ENCODE measurements at places on chromosomes 7 and 10. TPM values are rescaled to one million over a fixed set of nuclear protein-coding genes. Genes with fewer than 3 reads are reported as not detected.
A peak's percentile ranks its signal among the peaks of the same experiment; 100 is the strongest.

- DNase-seq = no peak
These were observed 10.9 kb upstream of the PFKP start for GRCh38 chr10:3056280-3057037.

GRCh38 chr10:97230146-97230545 lies 44.4 kb upstream of the SLIT1 start:
- DNase-seq = peak; percentile 15

DNA sequence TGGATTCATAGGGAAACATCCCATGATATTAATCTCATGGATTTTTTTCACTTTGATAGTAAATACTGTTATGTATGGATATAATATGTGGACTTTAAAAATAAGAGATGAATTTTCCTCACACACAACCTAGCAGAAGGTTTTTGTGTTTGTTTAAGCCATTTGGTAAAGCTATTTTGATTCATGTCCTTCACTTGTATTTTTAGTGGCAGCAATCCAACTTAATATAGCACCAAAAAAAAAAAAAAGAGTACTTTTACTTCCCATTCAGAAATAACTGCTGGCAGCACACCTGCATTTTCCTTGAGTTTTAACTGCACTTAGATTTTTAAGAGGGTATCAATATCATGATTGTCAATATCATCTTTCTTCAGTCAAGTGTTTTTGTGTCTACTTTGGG lies 60.0 kb downstream of the MCMBP start:
- no peak for DNase-seq

DNA sequence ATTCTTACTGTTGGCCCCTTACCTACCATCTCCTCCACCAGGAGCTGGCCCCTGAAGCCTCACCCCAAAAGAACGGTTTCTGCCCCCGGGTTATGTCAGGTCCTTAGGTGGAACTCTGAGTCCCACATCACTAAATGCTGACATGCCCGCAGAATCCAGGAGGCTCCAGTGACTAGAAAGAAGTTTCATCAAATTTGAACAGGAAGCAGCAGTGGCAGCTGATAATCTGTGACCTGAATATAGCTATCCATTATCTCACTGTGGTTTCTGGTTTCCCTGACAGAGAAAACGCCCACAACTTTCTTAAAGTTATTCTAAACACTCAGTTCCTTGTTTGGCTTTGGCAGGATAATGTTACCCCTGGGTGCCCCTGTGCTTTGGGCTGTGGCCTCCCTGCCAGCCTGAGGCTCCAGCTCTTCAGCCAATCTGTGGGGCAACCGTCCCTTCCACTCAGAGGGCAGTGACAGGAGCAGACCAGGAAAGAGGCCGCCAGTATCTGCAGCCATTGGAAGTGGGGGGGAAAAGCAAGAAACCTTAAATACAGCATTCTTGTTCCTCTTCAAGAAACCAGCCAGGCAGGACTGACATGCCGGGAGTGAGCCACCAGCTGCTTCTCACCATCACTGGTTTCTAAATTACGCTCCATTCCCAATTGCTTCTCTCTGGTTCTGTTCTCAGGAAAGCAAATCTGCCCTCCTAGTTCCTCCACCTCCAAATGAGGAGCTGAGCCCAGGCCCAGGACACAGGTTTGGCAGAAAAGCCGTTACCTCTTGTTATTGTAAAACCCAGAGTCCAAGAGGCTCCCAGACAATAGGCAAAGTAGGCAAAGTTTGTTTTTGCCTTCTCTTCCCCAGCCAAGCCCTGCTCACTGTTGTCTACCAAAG lies 41.2 kb upstream of the VCL start:
- peak; percentile 65 for DNase-seq

DNA sequence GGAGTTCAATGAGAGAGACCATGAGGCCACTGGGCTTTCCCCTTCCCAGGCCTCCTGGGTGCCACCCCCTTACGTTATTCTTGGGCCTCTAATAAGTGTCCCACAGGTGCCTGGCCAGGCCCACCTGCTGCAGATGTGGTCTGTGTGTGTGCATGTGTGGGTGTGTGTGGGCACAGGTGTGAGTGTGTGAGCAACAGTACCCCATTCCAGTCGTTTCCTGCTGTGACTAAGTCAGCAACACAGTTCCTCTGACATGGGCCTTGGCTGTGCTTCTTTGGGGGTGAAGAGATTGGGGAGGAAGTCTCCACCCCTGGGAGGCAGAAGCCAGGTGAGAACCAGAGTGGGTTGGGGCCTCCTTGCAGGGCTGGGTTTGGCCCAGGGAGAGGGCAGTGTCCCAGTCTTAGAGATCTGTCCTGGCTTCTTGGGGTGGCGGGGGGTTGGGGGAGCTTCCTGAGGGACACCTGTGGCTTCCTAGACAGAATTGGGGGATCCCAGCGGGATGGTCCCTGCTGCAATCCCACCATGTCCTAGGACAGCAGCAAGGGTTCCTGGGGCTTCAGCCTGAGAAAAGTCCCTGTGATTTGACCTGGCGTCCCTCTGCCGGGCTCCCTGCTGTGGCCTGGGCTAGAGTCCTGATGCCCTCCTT lies 4.1 kb upstream of the PILRB start:
- DNase-seq = no peak

GRCh38 chr7:103094102-103094501 lies 19.2 kb downstream of the ARMC10 start:
- no peak for DNase-seq

GRCh38 chr10:21638681-21639080 lies 104.6 kb downstream of the MLLT10 start:
- DNase-seq = peak; percentile 4

GRCh38 chr7:127409629-127410028 lies 17.1 kb upstream of the ZNF800 start:
- no peak for DNase-seq

DNA sequence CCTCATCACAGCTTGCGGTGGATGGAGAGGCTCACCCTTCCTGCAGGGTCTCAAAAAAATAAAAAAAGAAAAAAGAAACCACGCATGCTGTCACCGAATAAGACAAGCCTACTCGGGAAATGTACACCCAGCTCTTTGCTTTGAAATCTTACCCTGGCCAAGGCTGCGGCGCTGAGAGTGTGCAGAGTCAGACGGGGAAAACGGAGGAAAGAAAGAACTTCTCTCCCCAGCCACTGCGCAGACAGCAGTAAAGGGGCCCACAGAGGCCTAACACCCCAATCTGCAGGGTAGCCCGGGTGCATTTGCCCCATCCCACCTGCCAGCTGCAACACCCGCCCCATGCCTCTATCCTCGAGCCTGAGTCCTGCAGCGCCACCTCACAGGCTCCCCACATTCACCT lies 14.8 kb downstream of the SLIT1 start:
- no peak for DNase-seq

- DNase-seq = no peak
These were observed 22.0 kb upstream of the OCM2 start for GRCh38 chr7:98011996-98012395.

DNA sequence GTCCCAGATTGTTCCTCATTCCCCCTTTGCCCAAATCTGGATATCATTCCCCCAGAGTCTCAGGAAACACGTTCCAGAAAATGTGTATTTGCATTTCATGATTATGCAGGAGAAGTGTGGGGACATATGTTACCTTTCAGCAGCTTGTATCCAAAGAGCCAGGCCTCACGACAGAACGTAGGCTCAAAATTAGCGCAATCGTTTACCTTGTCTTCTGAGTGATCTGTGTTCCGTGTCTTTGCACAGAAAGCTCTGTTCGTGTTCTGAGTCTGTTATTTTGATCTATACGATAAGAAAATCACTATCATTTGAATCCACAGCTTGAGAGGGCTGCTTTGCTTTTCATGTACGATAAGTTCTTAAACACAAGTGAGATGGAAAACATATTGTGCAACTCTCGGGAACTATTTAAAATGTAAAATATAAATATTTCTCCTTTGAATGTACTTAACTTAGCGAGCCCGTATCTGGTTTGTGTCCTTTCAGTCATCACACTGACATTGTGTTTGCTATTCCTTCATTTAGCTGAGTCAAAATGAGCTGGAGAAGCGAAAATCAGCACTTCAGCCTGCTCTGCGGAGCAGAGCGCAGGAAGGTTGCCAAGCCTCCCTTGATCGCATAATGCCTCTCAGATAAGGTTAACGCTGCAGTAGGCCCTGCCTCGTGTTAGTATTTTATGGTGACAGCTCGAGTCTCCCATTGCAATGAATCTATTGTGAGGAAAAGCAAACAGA lies 80.2 kb upstream of the CACNB2 start:
- DNase-seq = peak; percentile 76

Gene FBXW4
- 52.9 TPM for total RNA-seq

Gene RNF148
- total RNA-seq = 0.83 TPM

Gene SCIN
- 0.17 TPM for total RNA-seq

Gene MYH16
- not detected for total RNA-seq

Gene GAD2
- not detected for total RNA-seq

Gene BEND7
- 10.6 TPM for total RNA-seq

Gene ADAM8
- total RNA-seq = 2.0 TPM

Gene TMEM196
- total RNA-seq = not detected

Measured in fibroblast of lung (primary cell).